ENCODE measurements at places on chromosomes 3 and 15.

DNA sequence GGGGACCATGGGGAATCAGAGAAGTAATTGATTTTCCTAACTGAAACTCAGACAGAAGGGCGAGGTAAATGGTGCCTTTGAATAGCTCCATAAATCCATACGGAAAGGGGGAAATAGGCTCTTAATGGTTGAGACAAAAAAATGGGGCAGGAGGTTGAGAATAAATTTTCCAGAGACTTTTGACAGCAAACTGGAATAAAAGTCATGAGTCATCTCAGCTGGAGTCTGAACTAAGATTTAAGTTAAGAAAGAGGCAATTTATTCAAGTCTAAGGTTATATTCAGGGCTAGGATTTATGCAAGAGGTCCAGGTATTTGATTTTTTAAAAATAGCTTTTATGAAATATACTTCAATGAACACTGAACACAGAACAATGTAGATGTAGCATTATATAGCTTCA, 238.7 kb upstream of the RORA start:
- DNase-seq, result no peak

- no peak for DNase-seq
These were observed 141.1 kb downstream of the XXYLT1 start for GRCh38 chr3:195129644-195130492.

- DNase-seq, result no peak
These were observed 30.5 kb downstream of the EHD4 start for GRCh38 chr15:41941644-41942415.

DNA sequence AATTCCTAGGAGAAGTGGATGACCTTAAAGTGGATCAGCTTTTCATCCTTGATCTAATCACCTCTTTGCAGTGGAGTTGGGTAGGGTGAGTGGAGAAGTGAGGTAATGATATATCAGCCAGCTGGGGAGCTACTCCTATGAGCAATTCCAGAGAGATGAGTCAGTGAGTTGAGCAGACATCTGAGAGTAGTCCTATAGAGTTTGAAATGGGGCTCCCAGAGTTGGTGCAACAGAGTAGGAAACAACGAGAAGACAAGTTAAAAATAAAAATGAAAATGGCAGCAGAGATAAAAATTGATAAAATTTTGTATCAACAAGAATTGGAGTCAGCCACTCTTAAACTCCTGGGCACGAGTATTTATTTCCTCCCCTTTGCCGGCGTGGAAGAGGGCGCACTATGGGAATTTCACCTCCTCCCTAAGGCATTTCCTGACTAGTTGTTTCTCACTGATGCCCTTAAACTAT, 150.8 kb upstream of the DPH6 start:
- DNase-seq, result no peak

DNA sequence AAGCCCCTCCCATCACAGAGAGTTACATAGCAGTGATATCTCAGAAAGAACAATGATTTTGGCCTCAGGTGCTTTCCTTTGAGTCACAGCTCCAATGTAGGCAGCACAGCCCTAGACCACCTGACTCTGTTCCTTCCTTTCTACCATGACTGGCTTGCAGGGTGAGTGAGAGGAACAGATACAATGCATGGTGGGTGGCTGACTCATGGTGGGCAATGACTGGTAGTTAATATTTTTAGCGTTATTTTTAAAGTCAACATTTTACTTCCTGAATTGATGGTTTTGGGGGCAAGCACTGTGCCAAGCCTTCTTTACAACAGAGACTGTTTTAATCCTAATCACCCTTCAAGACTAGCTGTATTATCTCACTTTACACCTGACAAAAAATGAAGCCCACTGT, 32.8 kb upstream of the ST3GAL6 start:
- no peak for DNase-seq

- no peak for DNase-seq
These were observed 48.7 kb downstream of the CNOT10 start for GRCh38 chr3:32733631-32734229.

GRCh38 chr3:65905771-65906170, 132.9 kb downstream of the MAGI1 start:
- no peak for DNase-seq

DNA sequence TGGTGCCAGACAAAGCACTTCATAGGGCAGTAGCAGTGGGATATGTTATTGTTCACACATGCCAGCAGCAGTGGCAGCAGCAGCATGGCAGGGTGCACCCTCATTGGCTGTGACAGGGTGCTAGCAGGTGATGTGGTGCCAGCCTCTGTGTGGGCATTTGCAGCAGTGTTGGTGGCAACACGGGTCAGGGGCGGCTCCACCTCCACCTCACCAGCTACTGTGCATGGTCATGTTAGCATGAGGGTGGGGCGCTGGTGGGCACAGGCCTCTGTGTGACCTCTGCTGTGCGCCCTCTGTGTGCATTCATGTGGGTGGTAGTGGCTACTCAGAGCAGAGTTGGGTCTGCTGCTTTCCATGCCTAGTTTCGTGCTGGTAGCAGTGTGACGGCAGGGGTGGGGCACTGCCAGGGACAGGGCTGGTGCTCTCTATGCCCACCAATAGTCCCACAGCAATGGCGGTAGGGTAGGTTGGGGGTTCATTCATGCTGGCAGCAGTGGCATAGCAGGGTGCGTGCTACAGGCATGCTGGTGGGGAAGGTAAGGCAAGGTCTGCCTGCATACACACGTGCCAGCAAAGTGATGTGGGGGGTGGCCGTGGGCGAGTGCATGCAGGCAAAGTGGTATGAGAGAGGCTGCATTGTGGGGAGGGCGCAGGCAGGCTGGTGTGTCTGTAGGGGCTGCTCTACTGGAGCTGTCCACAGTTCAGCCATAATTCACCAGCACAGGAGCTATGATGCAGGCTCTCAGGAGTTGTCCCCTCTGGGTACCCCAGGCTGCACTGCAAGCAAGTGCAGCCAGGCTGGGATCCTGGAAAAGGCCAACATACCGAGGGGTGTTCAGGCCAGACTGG, 402.7 kb downstream of the GRM7 start:
- no peak for DNase-seq

GRCh38 chr3:113575206-113575605, 42.9 kb downstream of the SIDT1 start:
- DNase-seq, result no peak

DNA sequence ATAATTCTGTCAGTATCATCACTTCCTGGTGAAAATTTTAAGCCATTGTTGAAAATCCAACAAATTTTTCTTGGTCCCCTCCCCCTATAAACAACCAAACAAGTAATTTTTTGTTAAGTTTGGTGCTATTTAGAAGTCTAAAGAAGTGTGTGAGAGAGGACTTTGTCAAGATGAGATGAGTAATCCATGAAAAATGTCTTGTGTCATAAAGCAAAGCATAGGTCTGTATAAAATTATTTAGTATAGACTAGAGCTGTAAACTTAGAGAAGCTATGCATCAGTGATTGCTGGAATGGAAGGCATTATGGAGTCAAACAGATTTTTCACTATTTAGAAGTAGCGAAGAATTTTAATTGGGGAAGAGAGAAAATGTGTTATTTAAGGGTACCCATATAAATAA, 31.4 kb downstream of the MAPK6 start:
- DNase-seq, result no peak

Data from activated CD8-positive, alpha-beta memory T cell treated with anti-CD3 and anti-CD28 coated beads for 1 hour (primary cell).